HuH-7 (cell line): ENCODE measurements at places on chromosomes 4 and X.

GRCh38 chrX:97797076-97797475 is 913.4 kb downstream of the RPA4 start:
- DNase-seq, result no peak

DNA sequence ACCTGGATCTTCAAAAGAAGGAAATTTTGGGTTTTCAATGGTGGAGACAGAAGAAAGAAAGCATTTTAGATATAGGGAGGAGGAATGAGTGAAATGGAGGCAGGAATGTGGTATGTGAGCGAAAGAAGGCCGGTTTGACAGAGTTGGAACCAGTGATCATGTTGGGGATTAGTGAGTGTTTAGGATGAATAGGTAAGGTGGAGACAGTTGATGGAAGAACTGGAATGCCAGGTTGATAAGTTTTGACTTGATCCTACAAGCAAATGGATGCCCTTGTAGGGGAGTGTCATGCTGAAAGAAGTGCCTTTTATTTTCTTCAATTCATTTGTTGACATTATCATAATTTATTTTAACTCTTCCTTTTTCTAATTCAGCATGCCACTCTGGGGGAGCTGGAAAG is 207.8 kb upstream of the AMOT start:
- DNase-seq, result no peak

- no peak for DNase-seq
Measured at GRCh38 chr4:182318256-182318655, 75.1 kb downstream of the TENM3 start.

DNA sequence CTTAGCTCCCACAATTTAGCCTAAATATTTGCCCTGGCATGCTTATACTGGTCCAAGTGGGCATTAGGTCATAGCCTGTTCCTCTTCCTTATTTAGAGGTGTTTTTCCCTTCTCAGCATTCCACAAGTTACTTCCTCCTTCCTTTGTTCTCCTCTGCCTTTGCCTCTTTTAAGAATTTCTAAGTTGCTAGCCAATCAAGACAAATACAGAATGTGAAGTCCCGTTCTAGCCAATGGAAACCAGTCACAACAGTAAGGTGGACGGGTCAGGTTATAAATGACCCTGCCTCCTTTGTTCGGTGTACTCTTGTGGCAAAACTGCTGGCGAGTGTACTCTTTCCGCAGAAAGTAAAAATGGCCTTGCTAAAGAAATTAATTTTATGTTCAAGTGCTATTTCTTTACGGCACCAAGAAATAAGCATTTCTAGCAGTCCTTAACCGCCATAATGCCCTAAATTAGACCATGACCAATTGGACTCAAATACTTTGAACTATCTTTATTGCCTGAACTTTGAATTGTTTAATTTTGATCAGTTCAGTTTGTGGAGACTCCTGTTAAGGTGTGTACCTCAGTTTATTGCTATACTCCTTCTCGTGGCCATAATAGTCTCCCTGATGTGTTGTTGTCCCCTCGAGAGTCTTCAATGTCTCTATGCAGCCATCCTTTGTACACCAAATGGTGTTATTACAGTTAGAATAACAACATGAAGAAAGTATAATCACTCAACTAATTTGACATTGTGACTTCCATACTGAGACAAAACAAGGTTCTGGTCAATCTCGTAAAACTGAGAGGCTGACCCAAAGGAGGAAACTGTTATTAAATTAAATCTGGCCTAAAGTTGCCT is 1.6 kb upstream of the HADH start:
- DNase-seq, result no peak

- DNase-seq, result no peak
Measured at GRCh38 chrX:80808881-80809411, 731 bp downstream of the BRWD3 start.

GRCh38 chr4:8510191-8510590 is 69.6 kb downstream of the TRMT44 start:
- DNase-seq, result no peak

GRCh38 chrX:55452833-55453124 is 852 bp downstream of the MAGEH1 start:
- no peak for DNase-seq

- DNase-seq, result no peak
Measured at GRCh38 chr4:123323998-123324397, 72.6 kb upstream of the SPRY1 start.

DNA sequence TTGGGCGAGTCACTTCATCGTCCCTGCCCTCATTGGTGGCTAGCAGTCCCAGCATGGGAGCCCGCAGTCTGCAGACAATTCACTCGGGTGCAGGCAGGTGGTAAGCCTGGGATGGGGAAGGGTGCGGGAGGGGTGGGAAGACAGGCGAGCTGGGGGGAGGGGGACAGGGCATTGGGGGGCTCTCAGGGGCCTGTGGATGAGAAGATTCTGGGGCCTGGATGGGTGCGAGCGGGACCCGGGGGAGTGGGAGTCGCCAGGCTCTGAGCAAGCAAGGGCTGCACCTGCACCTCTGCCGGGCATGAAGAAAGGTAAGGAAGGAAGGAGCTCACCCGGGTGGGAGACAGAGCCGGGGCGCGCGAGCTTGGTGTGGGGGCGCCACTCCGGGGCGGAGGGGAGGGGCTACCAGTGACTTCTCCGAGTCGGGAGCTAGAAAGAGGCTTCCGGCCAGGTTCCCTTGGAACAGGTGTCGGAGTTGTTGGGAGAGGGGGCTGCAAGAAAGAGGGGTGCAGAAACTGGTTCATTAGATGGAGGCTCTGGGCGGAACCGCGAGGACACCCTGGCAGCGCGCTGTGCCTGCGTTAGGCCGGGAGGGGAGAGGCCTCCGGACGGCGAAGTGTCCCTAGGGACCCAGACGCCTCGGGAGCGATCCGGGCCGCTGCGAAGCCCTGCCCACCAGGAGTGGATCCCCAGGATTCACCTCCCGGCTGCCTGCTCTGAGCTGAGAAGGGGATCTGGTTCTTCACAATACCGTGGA is 103.4 kb upstream of the PDLIM3 start:
- no peak for DNase-seq

GRCh38 chrX:13084611-13085010 is 40.2 kb upstream of the FAM9C start:
- DNase-seq, result no peak

- DNase-seq, result no peak
Measured at GRCh38 chr4:182699795-182700194, 217.4 kb downstream of the DCTD start.

DNA sequence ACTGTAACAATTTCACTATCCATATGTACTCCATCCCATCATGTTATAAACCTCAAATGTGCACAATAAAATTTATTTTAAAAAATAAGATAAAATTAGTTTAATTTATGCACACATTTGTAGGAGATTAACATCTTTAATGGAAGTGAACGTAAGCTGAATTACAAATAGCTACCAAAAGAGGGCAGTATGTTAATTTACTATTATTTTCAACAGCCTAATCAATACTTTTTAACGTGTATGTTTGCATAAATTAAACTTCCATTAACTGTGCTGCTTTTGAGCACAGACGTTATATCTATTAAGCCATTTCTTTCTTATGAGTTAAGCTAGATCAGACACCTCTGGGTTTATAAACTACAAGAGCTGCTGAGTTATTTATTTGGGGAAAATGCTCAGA is 56.5 kb upstream of the PHKA2 start:
- DNase-seq, result no peak

- DNase-seq, result no peak
Measured at GRCh38 chrX:1587161-1587560, 4.2 kb upstream of the AKAP17A start.

DNA sequence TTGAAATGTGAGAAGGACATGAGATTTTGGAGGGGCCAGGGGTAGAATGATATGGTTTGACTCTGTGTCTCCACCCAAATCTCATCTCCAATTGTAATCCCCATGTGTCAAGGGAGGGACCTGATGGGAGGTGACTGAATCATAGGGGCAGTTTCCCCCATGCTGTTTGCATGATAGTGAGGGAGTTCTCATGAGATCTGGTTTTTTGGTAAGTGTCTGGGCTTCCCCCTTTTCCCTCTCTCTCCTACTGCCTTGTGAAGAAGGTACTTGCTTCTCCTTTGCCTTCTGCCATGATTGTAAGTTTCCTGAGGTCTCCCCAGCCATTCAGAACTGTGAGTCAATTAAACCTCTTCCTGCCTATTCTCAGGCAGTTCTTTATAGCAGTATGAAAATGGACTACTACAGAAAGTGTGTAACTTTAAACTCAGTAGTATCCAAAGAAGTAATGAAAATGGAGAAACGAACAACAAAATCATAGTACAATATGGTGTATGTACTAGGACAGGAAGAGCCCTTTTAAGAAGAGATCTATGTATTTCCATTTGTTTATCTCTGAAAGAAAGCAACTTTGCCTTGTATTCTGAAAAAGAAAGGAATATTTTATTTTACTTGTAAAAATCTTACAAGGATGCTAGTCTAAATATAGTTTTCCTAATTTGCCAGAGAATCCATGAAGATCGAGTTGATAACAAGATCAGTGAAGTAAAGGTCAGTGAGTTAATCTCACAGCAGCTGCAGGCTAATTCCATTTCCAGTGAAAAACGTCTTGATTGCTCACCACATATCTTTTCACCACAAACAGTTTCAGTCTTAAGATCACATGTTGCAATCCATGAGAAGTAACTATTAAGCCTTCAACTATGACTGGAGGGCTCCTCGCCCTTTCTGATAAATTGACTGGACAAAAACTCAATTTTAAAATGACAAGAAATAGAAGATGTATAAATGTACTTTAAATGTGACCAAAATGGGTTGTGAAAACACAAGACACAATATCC is 20.5 kb downstream of the PKD2 start:
- no peak for DNase-seq

DNA sequence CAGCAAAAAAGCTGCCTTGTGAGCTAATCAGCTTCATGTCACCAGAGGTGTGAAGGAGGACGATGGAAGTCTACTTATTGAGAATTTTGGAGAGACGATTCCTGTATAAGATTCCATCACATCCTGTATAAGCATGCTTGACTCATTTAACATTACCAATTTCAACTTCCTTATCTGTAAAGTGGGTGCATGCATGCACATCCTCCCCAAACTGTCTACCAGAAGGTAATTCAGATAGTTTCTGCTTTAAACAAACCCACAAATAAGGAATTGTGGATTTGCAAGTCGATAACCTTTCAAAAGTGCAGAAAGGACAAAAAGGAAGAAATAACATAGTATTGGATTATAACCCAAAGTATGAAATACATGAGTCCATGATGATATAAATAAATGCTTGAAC is 31.1 kb downstream of the AKAP4 start:
- DNase-seq, result no peak

DNA sequence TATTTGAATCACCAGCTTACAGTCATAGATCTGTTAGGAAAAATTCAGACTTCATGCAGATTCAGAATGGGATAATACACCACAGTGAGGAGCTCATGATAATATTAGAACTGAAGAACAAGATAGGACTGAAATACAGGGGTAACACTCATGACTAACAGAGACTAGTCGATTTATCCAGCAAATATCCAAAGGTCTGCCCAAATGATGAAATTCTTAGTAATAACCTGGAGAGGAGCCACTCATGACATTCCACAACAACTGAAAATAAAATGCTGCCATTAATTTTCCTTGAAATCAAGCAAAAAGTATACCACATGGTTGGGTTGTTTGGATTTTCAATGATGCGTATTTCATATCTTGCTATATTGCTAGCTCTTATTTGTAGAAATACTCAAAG is 903.7 kb upstream of the ADGRL3 start:
- DNase-seq, result no peak

DNA sequence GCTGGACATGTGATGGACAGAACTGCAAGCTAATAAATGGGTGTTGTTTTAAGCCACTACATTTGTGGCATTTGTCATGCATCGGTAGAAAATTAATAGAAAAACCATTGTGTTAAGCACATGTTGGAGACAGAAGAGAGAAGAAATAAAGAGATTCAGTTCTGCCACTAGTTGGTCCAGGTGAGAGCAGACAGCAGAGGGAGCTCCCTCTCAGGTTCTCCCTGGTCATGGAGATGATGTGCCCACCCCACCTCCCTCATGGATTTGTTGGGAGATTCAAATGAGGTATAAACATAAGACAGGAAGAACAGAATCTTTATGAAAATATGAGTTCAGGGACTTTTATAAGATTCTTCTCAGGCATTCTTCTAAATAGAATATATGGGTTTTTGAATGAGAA is 36.8 kb upstream of the OCIAD2 start:
- DNase-seq, result peak; percentile 17

DNA sequence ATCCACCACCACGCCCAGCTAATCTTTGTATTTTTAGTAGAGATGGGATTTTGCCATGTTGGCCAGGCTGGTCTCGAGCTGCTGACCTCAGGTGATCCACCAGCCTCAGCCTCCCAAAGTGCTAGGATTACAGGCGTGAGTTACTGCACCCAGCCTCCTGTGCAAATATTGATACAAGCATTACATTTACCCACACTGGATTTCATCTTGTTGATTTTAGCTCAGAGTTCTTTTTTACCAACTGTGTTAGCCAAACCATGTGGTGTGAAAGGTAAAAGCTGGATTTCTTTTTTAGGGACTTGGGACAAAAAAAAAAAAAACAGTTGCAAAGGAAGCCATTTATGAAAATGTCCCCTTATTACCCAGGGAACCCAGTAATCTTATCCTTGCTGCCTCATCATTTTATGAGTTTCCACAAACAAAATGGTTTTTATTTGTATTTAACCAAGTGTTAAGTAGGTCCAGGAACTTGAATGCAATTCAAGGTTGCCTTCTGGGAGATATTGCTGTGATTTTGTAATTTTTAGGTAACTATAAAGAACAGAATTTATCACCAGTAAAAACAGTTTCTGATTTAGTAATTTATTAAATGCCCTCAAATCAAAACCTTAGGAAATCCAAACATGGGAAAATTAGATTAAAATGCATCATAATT is 202.5 kb downstream of the PALLD start:
- DNase-seq, result peak; percentile 60

GRCh38 chr4:7041801-7042502 is 1.2 kb upstream of the TADA2B start:
- no peak for DNase-seq

DNA sequence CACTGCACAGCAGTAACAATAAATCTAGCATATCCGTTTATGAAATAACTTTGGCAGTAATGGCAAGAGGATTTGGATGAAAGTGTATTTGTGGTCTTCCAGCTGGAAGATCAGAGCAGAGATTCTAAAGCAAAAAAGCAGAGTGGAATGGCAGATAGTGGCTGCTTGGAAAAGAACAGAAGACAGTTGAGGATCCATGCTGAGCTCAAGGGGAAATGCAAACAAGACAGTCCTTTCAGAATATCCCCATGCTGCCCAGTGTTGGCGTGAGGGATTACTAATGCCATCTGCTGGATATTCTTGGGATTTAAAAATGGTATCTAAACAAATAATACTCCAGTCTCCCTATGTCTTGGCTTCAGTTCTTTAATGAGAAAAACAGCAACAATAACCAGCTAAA is 629.1 kb upstream of the ATOH1 start:
- peak; percentile 15 for DNase-seq

DNA sequence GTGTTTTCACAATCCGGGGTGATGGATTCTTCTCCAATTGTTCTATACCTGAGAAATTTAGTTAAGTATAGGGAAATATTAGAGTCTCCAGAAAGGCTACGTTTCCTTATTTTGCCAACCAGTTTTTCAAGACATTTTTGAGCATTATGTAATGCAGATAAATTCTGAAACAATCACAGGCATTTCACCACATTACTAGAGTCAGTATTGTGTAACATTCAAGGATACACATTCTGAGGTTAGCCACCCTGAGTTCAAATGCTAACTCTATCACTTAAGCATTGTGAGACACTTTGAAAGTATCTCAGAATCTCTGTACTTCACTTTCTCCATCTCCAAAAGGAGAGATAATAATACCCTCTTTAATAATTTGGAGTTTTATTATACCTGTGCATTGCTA is 10.6 kb downstream of the SULT1B1 start:
- no peak for DNase-seq
